Left hindlimb (tissue), 1 donor: ENCODE measurements at places on chromosomes 6 and 20.

DNA sequence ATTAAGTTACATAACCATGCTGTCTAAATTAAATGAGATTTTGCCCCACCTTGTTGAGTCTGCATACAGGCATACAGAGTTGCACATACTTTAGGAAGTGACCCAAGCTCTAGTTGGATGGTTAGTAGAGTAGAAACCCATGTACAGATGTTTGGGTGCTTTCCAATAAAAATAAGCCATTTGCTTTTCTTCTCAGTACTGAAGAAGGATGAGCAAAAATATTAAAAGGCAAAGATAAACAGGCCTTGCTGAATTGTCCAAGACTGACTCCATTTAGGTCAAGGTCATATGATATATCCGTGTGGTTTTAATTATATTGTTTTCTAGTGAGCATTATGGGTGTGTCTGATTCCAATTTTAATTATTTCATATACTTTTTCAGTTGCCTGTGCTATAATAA is 589.4 kb downstream of the RFPL4B start:
- DNase-seq = no peak

- DNase-seq = peak; percentile 67
Observed at GRCh38 chr20:57908704-57909630, 199.2 kb upstream of the PMEPA1 start.

DNA sequence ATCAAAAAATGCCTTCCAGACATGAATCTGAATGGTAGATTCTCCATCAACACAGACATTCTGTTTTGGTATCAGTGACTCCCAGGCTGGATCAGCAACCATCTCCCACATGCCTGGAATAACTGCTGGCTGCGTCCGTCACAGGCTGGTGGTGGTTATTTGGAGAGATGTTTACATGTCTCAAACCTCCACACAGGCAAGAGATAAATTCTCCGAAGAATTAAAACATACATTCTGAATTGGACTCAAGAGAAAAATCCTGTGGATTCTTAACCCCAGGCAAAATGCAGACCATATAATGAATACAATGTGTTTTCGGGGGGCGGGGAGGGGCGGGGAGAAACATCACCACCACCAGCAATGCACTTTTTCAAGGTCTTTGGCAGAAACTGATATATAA is 108.2 kb downstream of the THBS2 start:
- no peak for DNase-seq

DNA sequence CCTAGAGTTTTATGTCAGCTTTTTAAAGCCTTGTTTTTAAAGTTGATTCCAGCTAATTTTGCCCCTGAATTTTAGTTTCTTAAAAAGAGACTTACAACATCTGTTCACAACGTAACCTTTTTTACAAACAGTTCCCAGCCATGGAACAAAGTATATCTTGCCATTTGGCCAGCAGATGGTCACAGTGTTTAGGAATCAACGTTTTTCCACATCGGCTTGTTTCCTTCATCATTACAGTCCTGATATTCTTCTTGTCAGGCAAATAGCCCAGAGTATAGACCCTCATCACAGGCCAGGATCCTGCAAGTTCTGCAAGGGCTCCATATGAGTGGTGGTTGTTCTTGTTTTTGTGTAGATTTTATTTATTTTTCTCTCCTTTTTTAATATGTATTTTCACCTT is 341.7 kb upstream of the HTR1E start:
- DNase-seq = no peak

DNA sequence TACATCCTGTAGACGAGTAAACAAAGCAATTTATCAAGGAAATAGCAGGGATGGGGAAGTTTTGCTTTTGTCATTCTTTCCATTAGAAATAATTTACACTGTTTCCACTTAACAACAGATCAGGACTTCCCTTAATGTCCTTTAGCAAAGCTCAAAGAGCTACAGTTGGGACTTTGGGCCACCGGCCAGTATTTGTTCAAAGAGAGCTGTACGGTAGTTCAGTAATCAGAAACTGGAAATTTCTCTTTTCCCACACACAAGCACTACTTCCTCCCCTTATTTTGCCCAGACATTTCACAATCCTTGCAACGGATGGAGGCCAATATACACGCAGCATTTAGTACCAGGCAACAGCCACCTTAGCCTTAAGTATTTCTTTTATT is 12.1 kb upstream of the HINT3 start:
- DNase-seq = no peak
